T-helper 1 cell (primary cell): ENCODE measurements at places on chromosomes 6 and 20.

DNA sequence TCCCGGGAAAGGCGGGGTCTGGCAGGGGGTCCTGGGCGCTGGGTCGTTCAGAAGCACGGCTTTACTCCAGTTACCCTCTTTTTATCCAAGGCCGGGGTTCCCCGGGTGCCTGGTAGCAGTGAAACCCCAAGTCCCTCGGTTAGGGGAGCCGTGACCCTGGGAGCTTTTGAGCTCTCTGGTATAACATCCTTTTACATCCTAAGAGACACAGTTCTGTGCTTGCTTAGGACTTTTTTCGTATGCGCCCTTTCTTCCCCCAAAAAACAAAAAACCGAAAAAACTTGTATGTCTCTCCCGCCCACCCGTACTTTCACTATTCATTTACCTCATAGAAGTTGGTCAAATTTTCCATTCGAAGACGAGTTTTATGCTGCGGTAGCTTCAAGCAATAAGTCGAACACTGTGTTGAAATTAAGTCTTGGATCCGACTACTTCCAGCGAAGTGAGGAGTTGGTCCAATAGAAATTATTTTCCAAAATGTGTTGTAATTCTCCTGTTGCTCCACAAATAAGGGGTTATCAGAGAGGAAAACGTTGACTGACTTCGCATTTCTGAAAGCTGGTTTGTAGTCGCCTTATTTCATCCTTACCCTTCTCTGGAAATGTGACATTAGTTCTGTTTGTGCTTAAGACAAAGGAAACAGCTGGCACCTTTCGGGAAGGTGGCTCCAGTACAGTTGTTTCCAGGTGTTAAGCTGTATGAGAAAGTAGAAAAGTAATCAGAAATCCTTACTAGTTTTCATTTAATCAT is 816 bp upstream of the MAN1A1 start:
- no peak for DNase-seq

DNA sequence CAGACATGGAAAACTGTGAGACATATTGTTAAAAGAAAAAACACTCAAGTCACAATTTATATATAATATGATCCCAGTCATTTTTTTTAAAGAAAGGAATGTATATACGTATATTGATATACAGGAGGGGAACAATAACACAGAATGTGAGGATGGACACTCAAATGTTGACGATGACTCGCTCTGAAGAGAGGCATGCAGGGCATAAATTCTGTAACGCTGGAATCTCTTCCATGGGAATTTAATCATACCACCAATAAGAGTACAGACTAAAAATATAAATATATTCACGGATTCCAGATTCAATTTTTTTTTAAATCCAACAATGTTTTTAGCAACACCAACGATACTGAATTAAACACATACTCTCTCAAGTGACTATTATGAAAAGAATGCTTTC is 106.9 kb upstream of the CCDC28A start:
- DNase-seq: no peak

- no peak for DNase-seq
Measured at GRCh38 chr6:10386220-10386619, 28.7 kb downstream of the TFAP2A start.

DNA sequence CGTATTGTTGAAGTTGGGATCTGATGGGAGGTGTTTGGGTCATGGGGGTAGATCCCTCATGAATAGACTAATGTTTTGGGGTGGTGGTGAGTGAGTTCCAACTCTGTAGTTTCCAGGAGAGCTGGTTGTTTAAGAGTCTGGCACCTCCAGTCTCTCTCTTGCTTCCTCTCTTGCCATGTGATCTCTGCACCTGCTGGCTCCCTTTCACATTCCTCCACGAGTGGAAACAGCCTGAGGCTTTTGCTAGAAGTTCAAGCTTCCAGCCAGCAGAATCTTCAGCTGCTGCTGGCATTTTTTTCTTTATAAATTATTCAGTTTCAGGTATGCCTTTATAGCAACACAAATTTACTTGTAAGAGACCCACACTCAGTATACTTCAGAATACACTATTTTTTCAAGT is 1021.6 kb downstream of the EYS start:
- DNase-seq: no peak

- no peak for DNase-seq
Measured at GRCh38 chr20:46171476-46171875, 53.4 kb downstream of the CD40 start.

GRCh38 chr6:159008656-159009288 is 8.8 kb upstream of the RSPH3 start:
- no peak for DNase-seq

GRCh38 chr20:8473459-8473858 is 341.4 kb downstream of the PLCB1 start:
- no peak for DNase-seq

DNA sequence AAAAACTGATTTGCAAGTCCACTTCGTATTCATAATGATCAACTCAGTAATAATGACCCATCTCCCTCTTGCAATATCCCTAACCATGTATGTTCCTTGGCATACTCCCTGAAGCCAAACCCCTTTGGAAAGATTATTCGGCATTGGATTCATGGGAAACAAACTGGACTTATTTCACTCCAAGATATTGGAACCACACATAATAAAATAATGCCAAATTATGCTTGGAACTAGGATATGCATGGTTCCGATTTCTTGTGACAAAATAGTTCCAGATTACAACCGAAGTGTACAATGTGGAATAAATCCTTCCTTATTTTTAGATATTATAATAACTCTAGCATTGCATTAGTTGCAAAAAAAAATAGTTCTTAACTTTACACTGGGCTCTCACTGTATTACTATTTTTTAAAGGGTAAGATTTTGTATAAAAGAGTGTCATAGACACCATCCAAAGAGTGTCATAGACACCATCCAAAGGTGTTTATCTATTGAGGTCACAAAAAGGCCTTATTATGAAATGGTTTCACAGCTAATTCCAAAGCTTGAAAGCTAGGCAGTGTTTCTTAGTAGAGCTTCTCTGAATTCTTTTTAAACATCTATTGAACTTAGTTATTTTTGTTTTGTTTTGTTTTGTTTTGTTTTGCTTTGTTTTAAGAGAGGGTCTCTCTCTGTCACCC is 410.9 kb upstream of the JARID2 start:
- no peak for DNase-seq

GRCh38 chr6:15132854-15133670 is 112.8 kb upstream of the JARID2 start:
- no peak for DNase-seq

DNA sequence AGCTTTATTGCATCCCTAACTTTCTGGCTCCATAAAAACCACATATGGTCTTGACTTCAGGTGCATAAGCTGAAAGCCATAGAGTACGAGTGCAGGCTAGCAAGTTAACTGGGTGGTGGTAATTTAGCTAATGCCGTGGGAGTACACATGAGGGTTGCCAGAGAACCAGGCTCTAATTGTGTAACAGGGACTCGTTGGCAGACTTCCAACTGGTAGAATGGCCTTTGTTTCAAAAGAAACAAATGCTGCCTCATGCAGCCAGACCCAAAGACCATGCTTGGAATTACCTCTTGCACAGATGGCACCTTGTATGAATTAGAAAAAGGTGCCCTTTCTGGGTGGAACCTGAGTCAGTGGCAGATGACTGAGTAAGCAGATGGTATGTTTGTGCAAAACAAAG is 73.2 kb downstream of the LY86 start:
- no peak for DNase-seq

DNA sequence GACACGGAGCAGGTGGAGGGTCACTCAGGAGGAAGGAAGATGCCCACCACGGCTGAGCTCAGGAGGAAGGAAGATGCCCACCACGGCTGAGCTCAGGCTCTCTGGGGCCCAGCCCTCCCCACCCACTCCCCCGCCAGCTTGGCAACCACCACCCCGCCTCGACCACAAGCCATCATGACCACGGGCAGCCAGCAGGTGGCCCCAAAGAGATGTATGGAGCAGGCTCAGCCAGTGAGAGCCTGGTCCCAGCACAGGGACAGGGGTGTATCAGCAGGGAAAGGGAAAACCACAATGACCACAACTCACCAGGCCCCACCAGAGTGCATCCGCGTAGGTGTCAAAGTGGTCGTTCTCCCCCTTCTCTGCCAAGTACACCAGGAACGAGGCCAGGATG is 30.4 kb downstream of the KCNQ2 start:
- no peak for DNase-seq
